Kidney glomerular epithelial cell (primary cell): ENCODE measurements at places on chromosomes 13 and 19.

GRCh38 chr19:40387155-40387554, 2.8 kb downstream of the HIPK4 start:
- DNase-seq: no peak

DNA sequence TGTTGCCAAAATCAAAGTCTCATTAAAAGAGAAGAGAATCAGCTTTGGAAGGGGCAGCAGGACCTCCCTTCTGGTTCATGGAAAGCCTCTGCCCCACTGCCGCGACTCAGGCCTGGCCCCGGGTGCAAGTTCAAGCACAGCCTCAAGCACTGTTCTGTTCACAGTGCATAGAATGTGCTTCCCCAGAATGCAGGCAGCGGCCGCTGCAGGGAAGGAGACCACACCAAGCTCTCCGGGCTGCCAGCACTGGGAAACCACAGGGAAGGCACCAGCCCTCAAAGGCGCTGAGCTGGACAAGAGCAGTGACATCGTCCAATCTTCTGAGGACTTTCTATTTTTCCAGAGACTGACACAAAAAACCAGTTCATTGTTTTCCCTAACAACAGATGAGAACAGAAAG, 55.5 kb downstream of the CRYL1 start:
- no peak for DNase-seq

DNA sequence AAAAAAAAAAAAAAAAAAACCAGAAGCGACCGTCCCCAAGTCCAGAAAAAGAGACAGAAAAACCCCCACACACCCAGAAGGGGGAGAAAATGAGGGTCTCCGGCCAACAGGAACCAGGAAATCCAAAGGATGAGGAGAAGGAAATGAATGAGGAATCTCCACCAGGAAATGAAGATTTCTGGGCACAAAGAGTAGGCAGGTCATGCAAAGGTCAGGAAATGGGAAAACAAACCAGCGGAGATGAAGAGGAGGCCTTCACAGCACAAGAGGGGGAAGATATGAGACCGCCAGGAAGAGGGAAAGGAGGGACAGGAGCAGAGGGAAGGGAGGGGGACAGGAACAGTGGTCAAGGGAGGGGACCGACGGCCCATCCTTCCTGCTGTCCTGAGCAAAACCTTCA, 5.8 kb downstream of the TEAD2 start:
- DNase-seq: no peak

DNA sequence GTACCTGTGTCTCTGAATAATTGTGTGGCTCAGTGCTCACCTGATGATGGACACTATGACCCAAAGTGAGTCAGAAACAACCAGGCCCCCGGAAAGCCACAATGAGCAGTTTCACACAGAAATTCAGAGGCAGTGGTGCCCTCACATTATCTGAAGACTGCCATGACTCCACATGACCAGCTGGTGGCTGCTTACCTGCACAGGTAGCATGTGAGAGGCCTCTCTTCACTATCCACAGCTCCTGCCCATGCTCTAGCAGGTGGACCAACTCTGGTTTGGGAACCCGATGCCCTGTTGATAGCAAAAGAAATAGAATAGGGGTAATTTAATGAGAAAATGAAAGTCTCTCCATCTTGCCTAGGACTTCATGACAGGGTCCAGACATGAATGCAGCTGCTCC, 7.2 kb downstream of the ZNF550 start:
- DNase-seq: no peak

DNA sequence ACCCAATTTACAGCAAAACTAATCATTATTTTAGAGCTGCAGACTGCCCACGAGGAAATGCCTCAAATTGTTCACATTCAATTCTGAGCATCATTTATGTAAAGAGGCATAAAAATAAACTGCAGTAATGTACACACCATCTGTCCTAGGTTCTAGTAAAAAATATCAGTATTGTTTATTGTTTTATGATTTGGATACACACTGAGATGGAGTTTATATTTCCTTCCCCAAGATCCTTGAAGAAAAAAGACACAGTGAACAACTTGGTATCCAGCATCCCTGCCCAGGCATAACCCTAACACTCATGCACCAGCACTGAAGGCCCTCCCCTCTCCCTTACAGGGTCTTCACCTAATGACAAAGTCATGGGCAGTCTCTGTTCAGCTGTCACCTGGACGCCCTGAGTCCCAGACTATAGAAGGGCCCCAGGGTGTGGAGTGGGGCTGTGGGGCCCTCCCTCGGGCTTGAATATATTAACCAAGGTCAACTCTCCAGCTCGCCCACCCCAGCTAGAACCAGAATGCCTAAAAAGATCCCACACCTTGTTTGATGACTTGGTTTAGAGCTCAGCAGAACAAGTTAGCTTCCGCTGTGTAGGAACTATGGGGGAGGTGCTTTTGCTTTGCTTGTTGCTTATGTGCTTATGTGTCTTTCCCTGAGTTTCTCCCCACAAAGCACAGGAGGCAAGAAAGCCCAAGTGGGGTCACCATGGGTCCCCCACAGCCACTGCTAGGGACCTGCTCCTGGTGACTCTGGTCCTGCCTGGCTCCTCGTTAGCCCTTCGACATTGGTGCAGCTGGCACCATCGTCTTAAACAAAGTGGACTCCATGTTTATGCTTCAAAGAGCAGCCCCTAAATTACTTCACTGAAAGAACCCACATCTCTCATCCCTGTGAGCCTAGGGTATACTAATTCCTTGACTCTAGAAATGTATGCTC, 111.1 kb downstream of the COL4A1 start:
- DNase-seq: no peak

DNA sequence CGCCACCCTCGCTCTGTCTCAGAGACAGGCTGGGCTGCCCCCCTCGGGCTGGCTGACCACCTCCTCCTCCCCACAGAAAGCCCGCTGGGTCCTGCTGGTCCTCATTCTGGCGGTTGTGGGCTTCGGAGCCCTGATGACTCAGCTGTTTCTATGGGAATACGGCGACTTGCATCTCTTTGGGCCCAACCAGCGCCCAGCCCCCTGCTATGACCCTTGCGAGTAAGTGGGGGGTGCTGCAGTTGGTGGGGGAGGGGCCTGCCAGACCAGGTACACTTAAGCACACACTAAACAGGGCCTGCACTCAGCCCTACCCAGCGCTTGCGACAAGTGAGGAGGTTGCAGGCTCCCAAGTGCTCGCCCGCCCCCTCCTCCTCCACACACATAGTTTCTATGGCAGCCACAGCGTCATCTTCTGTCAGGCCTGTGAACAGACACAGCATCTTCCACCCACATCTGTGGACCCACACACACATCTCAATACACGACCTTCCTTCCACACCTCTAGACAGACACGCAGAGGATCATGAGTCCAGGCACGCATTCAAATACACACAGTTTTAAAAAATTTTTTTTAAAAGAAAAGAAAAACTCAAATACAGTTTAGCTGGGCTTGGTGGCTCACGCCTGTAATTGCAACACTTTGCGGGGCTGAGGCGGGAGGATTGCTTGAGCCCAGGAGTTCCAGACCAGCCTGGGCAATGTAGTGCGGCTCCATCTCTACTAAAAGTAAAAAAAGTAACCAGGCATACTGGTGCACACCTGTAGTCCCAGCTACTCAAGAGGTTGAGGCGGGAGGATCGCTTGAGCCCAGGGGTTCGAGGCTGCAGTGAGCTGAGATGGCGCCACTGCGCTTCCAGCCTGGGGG, 18.4 kb downstream of the PLD3 start:
- DNase-seq: no peak

- DNase-seq: no peak
Measured at GRCh38 chr19:5995606-5996005, 17.7 kb upstream of the RANBP3 start.

- no peak for DNase-seq
Measured at GRCh38 chr13:59982631-59983382, 180.9 kb downstream of the DIAPH3 start.

GRCh38 chr19:21584537-21584936, 79.1 kb downstream of the ZNF429 start:
- no peak for DNase-seq
